ENCODE measurements at places on chromosomes 1 and 21.

DNA sequence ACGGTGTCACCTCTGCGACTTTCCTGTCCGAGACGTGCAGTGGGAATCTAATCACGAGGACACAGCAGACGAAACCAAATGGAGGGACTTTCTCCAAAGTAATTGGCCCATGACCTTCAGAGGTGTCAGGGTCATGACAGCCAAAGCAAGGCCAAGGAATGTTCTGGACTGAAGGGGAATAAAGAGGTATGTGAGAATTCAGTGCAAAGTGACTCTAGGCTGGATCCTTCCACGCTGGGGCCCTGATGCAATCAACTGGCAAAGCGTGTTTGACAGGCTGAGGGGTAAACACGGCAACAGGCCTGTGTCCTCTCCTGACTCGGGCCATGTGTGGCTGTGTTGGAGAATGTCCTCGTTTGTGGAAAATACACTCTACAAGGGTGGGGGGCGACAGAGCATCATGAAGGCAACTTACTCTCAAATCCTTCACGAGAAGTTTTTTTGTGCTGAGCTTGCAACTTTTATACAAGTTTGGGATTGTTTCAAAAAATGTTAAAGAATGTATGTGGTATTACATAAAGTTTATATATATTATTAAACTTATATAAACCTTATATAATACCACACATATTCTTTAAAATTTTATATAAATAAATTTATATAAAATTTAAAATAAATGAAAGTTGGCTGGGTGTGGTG is 1.7 kb downstream of the CFAP74 start:
- DNase-seq, result no peak

GRCh38 chr21:44456214-44456914 is 1.1 kb downstream of the LRRC3 start:
- DNase-seq, result no peak

- DNase-seq, result no peak
Observed at GRCh38 chr1:200518524-200518923, 102.0 kb downstream of the KIF14 start.

DNA sequence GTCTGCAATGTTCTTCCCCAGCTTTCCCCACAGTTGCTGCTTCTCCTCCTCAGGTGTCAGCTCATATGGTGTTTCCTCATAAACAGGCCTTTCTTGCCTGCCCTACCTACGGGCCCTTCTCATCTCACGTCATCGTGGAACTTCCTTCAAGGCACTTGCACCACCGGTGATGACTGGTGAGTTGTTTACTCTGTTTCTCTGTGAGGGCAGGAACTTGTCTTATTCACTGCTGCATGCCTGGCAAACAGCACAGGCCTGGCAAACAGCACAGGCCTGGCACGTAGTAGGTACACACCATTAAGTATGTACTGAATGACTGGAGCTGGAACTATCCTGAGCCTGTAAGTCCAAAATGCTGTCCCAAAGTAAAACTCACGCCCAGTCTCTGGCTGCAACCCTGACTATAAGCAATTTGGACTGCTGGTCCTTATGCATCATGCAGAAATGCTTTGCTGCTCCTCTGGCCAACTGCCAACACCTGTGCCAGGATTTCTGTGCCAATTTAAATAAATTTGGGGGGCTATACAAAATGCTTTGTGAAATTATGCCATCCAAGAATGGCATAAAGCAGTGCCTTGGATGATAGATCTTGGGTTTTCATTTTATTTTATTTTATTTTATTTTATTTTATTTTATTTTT is 25.7 kb downstream of the STK40 start:
- no peak for DNase-seq

DNA sequence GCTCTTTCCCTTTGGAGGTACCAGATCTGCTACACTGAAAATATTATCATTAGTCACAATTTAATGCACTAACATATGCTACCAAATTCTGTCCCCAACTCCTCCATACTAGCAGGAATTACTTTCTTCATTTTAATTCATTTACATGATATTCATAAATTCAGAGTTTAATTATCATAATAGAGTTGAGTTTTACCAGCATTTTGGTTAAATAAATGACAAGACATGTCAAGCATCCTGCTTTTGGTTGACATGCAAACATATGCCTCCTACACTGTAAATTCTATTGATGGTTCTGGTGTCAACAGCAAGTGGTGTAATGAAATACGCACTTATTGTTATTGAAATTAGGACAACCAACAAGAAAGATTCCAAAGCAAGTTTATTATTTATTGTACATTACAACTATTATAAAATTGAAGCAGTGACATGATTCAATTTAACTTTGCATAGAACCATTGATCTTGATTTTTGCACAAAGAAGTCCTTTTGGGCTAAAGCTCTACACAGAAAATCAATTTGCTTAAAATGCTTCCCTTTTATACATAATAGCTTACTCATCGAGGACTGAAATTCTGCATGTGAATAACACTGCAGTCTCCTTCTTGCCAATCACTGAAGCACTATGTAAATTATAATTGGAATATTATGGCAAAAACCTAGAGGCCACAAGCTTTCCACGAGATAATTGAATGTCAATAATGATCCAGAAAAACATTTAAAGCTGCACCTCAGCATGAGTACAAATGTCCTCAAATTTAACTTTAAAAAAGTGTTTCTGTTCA is 728.6 kb upstream of the ADGRL2 start:
- DNase-seq, result no peak

GRCh38 chr1:12501661-12502060 is 116.3 kb downstream of the DHRS3 start:
- DNase-seq, result no peak

GRCh38 chr1:71147637-71148360 is 67.0 kb upstream of the ZRANB2 start:
- DNase-seq, result no peak

DNA sequence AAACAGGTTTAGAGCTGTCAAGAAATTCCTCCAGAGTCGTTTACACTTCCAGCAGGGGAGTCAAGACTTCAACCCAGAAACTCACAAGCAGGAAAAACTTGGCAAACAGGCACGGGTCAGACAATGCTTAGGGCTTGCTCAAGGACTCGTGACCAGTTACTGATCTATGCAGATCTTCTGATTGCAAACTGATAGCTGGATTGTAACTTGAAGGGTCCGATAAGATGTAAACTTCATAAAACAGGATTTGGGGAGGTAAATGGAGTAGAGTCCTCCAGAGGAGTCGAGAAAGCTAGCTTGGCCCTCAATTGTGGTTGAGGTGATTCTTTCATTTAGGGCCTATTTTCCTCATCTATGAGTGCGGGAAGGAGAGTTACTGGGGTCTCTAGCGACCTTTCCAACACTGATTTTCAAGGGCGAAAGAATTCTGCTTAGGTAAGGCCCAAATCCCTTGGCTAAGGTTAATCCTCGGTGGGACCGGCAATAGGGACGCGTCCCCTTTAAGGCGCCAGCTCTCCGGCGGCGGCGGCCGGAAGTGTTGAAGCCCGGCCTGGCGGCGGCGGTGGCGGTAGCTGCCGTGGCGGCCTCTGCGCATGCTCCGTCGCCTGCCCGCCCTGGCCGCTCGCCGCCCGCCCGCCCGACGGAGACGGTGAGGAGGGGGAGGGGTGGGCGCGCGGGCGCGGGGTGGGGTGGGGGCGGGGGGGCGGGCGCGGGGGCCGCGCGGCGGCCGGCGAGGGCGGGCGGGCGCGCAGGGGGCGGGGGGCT is at the start of gene GMEB1:
Gene GMEB1, plus strand, starts transcription at position 594 of the 765 bp plus-strand sequence. CDS start 14,829 bp downstream, outside the sequence.
- DNase-seq, result peak; percentile 91

GRCh38 chr1:36122062-36123030 is 2.7 kb downstream of the COL8A2 start:
- DNase-seq, result no peak

DNA sequence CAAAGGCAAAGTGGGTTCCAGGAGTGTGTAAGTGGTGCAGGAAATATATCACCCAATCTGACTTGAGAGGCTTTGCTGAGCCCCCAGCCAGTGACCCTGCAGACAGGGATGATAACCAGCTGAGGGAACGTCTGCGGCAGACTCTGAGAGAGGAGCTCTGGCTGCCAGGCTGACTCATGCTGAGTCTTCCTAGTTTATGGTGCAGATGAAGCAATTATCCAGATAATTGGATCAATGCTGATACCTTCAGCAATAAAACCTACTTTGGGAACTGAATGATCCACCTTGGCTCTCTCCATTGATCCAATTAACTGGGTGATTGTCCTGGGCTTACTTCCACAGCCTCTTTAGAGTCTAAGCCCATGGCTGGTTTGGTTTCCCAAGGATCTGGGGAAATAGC is 7.3 kb downstream of the C8B start:
- DNase-seq, result no peak

All from stimulated activated naive CD8-positive, alpha-beta T cell treated with anti-CD3 and anti-CD28 coated beads, Interleukin-15, Interleukin-2, amounts not matched to agents 100 U/mL and 50 U/mL, for 24 hours (primary cell).